ENCODE measurements at places on chromosomes 6 and 20.

DNA sequence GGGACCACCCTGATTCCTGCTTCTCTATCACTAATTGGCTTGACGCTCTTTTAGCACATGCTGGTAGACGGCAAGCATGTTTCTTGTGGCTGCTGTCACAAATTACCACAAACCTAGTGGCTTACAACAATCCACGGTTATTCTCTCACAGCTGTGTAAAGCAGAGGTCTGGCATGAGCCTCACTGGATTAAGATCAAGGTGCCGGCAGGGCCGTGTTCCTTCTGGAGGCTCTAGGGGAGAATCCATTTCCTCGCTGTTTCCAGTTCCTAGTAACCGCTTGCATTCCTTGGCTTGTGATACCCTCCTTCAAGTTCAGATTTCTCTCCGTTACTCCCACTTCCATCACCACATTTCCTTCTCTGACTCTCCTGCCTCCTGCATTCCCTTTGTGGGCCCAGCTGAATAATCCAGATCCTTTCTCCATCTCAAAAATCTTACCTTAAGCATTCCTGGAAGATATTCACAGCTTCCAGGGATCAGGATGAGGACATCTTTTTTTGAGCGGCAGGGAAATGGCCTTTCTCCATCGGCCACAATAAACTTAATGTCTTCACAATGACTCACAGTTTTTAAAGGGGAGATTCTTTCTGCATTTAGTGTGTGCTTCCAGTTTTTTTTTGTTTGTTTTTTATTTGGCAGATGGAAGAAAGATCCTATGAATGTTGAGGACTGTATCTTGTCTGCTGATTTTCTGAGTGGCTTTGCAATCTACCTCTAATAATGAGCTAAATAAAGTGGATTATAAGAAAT lies 39.9 kb downstream of the BMP6 start:
- no peak for DNase-seq

DNA sequence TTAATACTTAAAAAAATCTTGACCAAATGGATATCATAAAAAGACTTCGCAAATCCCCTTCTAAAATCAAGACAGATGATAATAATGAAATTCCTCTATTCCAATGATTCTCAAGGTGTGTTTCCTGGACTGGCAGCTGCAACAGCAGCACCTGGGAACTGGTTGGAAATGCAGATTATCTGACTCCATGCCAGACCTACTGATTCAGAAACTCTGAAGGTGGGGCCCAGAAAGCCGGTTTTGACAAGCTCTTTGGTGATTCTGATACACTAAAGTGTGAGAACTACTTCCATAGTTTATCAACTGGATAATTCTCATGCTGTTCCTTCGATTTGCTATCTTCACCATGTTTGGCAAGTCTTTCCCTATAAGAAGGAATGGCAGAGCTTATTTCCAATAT lies 252.1 kb downstream of the COL12A1 start:
- DNase-seq: no peak

DNA sequence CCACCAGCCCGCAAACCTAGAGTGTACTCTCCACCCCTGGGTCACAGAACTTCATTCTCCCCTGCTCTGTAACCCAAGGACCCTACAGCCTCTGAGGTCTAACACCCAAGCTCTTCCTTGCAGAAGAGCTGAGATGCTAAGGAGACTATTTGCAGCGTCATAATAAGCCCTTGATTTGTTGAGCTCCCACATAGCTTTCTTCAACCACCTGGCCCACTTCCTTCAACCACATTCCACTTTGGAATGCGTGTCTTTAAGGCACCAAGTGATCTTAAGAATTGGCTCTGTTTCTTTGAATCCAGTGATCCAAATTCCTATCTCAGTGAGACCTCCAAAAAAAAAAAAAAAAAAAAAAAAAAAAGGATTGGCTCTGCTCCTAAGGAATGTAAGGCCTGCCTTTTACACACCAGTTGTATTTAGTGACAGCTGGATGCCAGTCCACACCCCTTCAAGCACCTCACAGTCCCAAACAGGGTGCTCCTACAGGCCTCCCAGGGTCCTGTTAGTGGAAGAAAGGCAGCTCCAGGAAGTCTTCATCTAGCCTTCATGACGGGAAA lies 106.2 kb downstream of the UBE3D start:
- DNase-seq: no peak

DNA sequence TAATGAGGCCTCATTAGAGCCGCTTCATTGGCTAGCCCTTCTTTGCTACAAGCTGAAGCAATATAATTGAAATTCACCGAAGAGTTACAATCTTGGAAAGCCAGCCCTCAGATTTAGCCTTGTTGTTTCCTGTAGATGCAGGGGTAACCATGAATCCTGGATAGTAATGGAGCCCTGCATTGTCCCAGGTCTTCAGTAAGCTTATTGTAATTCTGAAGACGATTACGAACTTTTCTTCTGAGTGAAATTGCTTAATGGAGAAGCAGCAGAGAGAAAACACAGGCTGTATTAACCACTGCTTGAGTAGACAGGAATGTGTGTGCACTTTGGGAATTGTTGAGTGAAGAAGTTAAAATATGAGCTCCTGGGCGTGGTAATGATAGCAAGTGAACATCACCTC lies 26.3 kb upstream of the NAA20 start:
- DNase-seq: no peak

DNA sequence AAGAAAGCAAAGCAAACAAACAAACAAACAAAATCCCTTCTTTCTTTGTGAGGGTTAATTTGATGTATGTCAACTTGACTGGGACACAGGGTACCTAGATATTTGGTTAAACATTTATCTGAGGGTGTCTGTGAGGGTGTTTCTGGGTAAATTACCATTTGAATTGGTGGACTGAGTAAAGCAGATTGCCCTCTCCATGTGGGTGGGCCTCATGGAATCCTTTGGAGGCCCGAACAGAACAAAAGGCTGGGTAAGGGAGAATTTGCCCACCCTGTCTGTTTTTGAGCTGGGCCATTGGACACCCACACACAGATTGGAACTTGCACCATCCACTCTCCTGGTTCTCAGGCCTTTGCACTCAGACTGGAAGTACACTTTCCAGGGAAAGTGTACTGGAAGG lies 628.8 kb upstream of the CITED2 start:
- DNase-seq: no peak

GRCh38 chr20:3680701-3681351 lies 984 bp downstream of the ADAM33 start:
- DNase-seq: no peak

GRCh38 chr20:31704225-31705119 lies 18.2 kb downstream of the BCL2L1 start:
- no peak for DNase-seq

- no peak for DNase-seq
Measured at GRCh38 chr20:29297411-29298270, 1959.8 kb upstream of the DEFB115 start.

DNA sequence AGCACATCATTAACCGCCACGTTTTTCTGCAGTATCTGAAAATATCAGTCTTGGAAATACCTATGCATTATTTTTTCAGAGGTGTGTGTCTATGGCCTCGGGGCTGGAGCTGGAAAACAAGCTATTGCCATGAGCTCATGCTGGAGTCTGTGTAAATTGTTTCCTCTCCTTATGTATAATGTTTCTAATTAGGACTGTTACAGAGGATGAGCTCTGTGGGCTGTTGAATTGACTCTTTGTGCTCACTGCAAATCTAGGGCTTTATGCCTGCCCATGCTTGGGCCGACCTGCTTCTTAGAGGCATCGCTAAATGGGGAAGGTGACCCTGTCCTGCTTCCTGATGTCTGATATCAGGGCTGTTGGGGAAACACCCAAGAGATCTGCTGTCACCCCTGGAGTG lies 80.8 kb upstream of the SLC22A16 start:
- DNase-seq: no peak

DNA sequence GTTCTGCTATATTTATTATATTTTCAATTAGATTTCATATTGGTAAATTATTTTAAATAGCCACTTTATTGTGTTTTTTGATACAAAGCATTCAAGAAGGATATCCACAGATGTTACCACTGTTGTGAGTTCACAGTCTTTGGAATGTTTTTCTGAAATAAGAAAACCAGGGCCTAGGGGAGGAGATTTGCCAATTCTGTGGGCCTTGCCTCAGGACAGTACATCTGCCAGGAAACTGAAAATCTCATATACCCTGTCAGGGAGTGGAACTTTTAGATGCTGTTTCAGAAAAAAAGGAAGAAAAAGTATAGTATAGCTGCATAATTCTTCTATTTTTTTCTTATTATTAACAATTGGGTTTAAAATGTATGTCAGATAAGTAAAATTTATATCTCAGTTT lies 995.9 kb upstream of the ADGRB3 start:
- no peak for DNase-seq

- no peak for DNase-seq
Measured at GRCh38 chr6:52336919-52337561, 24.9 kb upstream of the PAQR8 start.

DNA sequence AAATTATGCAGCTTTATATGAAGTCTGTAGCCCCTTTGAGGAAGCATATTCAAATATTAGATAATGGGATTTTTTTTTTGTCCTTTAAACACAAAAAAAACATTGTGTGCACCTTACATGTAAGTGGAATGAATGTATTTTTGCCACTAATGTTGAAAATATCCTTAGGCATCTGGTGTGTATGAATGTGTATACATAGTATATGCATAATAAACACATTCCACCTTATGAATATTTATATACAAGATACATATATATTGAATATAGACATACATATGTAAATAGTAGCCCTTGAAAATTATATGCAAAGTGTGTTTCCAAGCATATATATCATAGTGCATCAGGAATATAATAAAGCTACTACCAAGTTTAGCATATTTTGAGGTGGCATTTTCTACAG lies 94.8 kb downstream of the SOBP start:
- no peak for DNase-seq

GRCh38 chr20:51729771-51730170 lies 38.4 kb downstream of the ATP9A start:
- no peak for DNase-seq

DNA sequence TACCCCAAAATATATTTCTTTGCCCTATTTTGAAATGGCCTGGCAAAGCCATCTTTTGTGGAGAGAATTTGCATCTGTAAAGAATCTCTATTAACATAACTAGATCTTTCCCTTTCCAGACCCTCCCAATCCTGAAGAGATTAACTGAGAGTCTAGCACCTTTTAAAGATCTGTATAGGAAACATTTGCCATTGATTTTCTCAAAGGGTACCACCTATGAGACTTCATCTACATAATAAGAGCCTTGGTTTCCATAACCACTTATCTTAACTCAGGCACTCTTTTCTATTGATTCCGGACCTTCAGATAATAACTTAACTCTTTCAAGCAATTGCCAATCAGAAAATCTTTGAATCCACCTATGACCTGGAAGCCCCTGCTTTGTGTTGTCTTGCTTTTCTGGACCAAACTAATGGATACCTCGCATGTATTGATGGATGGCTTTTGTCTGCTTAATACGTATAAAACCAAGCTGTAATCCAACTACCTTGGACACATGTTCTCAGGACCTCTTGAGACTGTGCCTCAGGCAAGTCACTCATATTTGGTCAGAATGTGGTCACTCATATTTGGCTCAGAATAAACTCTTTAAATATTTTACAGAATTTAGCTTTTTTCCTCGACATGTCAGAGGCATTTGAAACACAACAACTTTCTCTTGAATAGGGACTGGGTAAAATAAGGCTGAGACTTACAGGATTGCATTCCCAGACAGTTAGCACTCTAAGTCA lies 31.4 kb downstream of the SLC22A2 start:
- DNase-seq: no peak

- no peak for DNase-seq
Measured at GRCh38 chr6:20947977-20948376, 413.7 kb downstream of the CDKAL1 start.

DNA sequence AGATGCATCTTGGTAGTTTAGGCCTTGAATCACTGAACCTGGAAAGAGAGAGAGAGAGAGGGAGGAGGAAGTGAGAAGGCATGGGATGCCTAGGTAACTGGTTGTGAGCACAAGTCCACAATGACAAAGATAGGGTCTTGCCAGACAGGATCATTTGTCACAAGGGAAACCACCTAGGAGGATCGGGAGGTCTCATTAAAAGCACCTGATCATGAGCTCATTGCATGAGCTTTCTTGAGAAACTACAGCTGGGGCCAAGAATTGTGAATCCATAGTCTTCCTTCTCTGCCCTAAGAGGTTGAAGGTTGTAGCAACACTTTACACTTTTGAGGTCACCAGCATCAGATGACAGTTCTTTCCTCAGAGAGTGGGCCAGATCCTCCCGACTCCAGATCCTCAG lies 195.7 kb downstream of the CD83 start:
- DNase-seq: no peak

DNA sequence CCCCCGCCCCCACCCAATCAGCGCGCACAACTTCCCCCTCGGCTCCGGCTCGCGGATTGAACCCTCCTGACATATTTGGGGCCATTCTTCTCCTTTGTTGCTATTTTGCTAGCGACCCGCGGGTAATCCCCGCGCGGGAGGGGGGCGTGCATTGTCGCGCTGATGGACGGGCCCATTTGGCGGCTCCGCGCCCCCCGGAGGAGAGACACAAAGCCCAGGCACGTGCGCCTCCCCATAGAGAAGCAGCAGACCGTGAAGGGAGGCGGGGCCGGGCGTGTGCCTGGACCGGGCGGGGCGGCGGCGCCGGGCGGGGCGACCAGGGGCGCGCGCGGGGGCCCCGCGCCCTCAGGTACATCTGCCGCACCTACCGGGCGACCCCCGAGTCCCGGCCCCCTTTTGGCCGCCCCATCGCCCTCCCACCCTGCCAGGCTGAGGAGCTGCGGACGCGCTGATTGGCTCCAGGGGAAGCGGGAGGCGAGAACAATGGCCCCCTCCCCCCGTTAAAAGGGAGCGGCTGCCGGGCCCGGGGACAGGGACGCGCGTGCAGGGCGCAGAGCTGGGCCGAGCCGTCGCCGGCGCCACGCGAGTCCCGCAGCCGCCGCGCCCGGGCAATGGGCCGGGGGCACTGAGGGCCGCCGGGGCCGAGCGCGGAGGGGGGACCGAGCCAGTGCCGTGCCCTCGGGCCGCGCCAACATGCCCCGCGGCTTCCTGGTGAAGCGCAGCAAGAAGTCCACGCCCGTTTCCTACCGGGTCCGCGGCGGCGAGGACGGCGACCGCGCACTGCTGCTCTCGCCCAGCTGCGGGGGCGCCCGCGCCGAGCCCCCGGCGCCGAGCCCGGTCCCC lies at the start of gene INSM1:
Gene INSM1 (plus strand): TSS at position 530 of the 843 bp plus-strand sequence. CDS start 164 bp downstream, at position 694.
- DNase-seq: no peak

- DNase-seq: no peak
Measured at GRCh38 chr20:46938434-46938833, 43.8 kb downstream of the EYA2 start.

- no peak for DNase-seq
Measured at GRCh38 chr20:58718729-58719128, 26.1 kb downstream of the NPEPL1 start.

- DNase-seq: no peak
Measured at GRCh38 chr6:81683912-81684311, 68.6 kb downstream of the TENT5A start.

- no peak for DNase-seq
Measured at GRCh38 chr6:38393986-38394385, 245.7 kb downstream of the BTBD9 start.

- DNase-seq: no peak
Measured at GRCh38 chr6:92822222-92822621, 597.1 kb downstream of the EPHA7 start.
